Myometrial cell (primary cell): ENCODE measurements at places on chromosomes 16 and 17. TPM values are rescaled to one million over a fixed set of nuclear protein-coding genes. Genes with fewer than 3 reads are reported as not detected.

The CHST6 gene
- 0.18 and 1.2 TPM in 2 replicates for total RNA-seq

The PRRT2 gene
- total RNA-seq, result not detected in 2 replicates

The NOG gene
- total RNA-seq, result 0.18 TPM in 1 of 2 replicates, not detected in the other

The FA2H gene
- total RNA-seq, result not detected in 2 replicates

The POLR3K gene
- 2.7 and 4.9 TPM in 2 replicates for total RNA-seq

The OR4D1 gene
- not detected in 2 replicates for total RNA-seq

The KRT9 gene
- total RNA-seq, result not detected in 2 replicates
